ENCODE measurements at places on chromosomes 6 and 20.

- DNase-seq, result no peak
Measured at GRCh38 chr20:10075606-10076005, 40.8 kb downstream of the ANKEF1 start.

DNA sequence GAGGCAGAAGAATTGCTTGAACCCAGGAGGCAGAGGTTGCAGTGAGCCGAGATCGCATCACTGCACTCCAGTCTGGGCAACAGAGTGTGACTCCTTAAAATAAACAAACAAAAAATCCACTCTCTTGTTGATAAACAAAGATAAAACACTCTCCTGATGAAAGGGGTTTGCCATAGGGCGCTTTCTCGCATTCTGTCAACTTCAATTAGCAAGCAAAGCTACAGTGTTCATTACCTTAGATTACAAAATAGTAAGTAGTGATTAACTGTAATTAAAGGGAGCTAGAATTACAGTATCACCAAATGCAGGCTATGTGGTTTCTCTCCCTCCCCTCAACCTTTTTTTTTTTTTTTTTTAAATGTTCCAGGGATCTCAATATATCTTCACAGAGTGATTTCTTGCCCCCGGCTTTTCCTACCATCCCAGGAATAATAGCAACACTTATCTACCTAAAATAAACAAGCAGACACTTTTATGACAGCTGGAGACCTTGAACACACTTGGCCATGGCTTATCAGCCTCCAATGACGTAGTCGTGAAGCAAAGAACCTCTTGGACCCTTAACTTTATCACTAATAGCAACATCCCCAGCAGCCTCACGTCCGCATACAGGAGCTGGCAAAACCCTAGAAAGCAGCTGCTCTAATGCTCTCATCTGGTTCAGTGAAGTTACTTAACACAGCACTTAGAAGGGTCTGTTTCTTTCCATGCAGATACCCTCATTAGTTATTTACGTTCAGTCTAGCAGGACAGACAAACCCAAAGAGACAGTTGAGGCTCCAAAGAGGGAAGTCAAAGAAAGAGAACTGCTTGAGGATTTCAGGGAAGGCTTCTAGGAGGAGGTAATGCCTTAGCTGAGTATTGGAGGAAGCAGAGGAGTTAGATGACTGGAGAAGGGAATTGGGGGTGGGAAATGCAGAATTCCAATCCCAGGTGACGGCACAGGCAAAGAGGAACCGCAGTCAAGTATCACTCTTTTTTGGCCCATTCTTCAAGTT lies 37.9 kb upstream of the NEDD9 start:
- no peak for DNase-seq

GRCh38 chr20:23163562-23163961 lies 77.4 kb upstream of the CD93 start:
- DNase-seq, result no peak

DNA sequence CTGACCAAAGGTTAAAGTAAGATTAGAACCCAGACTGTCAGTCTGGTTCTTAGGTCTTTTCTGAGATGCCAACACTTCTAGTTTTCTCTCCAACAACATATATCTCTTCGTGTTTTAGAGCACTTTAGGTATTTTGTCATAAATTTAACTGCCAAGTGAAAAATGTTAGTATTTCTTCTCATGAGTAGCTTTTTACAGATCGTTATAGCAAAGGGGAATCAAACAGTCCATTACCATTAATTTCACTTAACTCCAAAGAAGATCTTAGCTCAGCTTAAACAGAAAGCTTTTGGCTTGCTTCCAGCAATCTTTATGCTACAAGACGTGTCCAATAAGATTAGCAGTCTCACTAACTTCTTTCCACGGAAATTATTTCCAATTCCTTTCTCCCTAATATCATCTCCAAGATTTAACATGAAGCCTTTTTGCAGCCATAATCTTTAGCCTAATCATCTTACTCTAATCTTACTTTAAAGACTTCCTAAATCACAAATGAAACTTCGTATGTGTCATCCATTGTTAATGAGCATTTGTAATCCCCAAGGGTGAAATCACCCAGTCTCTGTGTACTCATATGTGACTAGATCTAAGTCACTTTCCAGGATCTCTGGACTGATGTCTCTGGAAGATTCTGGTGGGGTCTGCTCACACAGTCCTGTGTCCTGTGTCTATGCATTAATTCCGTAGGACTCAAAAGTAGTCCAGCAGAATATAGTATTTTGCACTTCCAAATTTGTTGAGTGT lies 38.7 kb downstream of the MOXD1 start:
- no peak for DNase-seq

DNA sequence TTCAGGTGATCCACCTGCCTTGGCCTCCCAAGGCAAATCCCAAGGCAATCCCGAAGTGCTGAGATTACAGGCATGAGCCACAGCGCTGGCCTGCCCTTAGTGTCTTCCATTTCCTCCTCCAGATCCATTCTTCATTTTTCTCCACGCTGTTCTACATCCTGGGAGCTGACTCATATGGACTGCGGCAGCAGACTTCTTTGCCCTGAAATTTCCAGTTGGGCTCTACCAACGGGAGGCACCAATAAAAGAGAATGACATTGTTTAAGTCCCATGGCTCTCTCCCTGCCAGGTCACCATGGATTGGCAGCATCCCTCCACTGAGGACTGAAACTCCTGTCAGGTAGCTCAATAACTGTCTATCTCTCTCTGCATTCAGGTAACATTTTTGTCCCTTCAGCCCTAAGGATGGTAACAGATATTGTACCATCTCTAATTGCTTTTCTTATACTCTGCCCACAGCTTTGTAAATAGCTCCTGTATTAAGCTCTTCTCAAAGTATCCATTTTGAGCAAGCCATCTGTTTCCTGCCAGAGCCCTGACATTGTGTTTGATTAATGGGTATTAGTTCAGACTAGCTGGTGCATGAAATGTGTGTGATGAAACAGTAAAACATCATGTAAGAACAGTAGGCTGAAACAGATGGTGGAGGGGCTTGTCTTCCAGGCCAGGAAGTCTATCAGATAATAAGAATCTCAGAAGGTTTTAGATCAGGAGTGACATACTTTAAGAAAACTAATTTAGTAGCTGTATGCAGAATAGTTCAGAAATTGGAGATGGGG lies 3.6 kb downstream of the TBCC start:
- DNase-seq, result no peak

DNA sequence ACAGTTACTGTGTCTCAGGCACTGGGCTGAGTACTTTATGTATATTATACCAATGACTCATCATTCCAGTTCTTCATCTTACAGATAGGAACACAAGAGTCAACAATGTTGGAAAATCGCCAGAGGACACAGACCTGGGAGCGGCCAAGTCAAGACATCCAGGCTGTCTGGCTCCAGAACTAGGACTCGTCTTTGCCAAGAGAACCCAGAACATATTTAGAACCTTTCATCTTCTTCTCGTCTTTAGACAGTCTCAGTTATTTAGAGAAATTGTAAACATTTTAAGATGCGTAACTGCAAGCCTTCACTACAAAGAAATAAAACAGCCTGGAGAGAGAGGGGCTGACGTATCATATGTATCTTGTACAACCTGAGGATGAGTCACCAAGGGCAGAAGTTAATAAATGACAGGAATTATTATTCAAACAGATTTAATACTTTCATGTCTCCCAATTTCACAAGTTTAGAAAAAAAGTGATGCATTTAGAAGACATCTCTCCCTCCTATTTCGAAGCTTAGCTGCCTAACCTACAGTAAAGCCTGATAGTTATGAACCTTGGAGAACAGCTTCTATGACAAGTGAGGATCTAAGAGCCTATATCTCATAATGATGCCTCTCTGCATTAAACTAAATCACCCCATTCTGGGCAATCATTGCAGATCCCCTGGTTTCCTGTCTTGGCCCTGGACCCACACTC lies 43.4 kb downstream of the SLC22A3 start:
- DNase-seq, result no peak

GRCh38 chr6:37619641-37620040 lies 78.0 kb downstream of the MDGA1 start:
- no peak for DNase-seq

GRCh38 chr6:14190191-14190928 lies 72.8 kb downstream of the CD83 start:
- no peak for DNase-seq

GRCh38 chr20:8855315-8855714 lies 213.6 kb upstream of the PLCB4 start:
- DNase-seq, result no peak

DNA sequence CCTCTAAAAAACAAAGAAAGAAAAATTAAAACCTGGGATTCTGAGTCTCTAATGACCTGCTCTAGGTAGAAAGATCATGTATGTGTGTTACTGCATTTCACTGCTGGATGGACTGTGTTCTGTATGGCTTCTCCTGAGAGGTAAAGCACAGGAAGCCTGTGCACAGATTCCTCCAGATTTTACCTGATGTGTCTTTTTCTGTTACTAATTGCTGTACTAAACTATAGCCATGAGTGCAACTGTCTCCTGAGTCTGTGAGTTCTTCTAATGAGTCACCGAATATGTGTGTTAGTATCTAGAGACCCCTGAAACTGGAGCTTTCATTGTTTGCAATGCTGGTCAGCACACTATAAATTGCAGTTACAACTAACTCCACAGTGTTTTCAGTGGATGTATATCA lies 270.8 kb downstream of the CDKAL1 start:
- DNase-seq, result no peak

- no peak for DNase-seq
Measured at GRCh38 chr20:7703551-7703961, 236.7 kb downstream of the HAO1 start.

DNA sequence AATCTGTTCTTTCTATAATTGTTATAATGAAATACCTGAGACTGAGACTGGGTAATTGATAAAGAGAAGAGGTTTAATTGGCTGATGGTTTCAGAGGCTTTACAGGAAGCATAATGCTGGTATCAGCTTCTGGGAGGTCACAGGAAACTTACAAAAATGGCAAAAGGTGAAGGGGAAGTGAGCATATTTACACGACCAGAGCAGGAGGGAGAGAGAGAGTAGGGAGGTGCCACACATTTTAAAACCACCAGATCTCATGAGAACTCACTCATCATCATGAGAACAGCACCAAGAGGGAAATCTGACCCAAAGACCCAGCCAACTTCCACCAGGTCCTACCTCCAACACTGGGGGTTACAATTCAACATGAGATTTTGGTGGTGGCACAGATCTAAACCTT lies 2.6 kb upstream of the SIRPB1 start:
- no peak for DNase-seq

GRCh38 chr6:7145885-7146828 lies 38.4 kb downstream of the RREB1 start:
- no peak for DNase-seq

- DNase-seq, result no peak
Measured at GRCh38 chr20:5567644-5568043, 182.6 kb upstream of the SHLD1 start.

DNA sequence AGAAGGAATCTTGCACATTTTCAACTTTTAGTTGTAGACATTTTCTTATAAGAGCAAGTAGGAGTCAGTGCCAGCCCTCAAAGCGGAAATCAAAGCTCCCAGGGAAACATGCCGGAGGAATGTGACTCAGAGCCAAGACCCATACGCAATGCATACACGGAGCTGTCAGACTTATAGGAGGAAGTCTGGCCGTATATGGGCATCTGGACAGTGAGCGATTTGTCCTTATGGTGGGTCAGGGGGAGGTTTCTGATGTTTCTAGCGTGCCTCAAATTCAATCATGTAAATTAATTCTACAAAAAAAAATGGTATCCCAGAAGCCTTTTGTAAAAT lies 3.6 kb upstream of the CCN2 start:
- no peak for DNase-seq

DNA sequence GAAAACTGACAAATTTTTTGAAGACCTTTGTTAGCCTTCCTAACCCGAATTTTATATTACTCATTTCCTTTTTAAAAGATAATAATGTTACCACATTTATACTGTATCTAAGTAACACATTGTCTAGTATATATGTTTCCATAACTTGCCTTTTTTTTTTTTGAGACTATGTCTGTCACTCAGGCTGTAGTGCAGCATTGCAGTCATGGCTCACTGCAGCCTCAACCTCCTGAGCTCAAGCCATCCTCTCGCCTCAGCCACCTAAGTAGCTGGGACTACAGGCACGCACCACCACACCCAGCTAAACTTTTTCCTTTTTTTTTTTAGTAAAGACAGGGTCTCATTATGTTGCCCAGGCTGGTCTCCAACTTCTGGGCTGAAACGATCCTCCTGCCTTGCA lies 18.6 kb downstream of the ZNFX1 start:
- DNase-seq, result no peak

GRCh38 chr20:41958391-41958790 lies 340.2 kb upstream of the CHD6 start:
- DNase-seq, result no peak

DNA sequence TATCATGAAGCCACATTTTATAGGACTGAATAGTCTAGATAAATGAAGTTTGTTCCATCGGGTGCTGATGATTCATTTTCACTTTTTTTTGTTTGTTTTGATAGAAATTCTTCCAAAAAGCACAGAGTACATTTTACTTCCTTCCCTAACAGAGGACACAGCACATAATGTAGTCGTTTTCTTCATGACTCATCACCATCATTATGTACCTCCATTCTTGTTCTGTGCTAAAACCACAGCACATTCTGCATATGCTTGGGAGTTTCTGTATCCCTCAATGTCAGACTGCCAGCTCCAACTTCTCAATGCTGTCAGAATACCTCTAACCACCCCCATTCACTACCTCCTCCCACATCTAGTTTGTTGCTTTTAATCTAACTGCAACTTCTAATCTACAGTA lies 1004.9 kb upstream of the ADGRB3 start:
- DNase-seq, result no peak

DNA sequence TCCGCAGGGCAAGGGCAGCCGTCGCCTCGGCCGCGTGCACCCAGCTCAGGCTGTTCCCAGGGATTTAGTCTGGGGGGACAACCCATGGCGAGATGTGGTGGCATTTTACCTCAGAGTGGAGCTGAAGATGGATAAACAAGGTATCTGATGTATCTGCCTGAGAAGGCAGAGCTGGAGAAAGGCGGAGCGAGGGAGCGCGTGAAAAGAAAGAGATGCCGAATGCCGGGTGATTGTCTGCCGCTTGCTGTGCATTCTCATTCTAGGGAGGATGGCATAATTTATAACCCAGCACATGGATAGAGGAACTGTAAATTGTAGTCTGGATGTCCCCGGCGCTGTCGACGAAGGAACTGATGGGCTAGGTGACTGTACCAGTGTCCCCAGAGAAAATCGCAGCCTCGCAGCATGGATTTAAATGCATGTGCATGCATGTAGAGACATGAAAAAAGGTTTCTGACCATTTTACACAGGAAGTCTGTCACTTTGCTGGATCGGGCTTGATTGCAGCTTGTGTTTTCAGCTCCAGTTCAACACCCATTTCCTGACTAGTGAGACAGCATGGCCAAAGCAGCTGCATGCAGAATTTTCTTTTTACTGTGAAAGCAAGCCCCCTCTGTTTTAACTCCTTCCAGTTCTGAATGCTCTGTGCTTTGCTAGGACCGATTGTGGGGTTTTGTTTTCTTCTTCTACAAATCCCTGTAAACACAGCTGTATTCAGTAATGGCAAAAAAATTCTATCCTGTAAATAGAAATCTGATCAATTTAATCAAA lies 149.7 kb downstream of the PRL start:
- DNase-seq, result no peak
